ENCODE measurements at places on chromosomes 1 and 21.

DNA sequence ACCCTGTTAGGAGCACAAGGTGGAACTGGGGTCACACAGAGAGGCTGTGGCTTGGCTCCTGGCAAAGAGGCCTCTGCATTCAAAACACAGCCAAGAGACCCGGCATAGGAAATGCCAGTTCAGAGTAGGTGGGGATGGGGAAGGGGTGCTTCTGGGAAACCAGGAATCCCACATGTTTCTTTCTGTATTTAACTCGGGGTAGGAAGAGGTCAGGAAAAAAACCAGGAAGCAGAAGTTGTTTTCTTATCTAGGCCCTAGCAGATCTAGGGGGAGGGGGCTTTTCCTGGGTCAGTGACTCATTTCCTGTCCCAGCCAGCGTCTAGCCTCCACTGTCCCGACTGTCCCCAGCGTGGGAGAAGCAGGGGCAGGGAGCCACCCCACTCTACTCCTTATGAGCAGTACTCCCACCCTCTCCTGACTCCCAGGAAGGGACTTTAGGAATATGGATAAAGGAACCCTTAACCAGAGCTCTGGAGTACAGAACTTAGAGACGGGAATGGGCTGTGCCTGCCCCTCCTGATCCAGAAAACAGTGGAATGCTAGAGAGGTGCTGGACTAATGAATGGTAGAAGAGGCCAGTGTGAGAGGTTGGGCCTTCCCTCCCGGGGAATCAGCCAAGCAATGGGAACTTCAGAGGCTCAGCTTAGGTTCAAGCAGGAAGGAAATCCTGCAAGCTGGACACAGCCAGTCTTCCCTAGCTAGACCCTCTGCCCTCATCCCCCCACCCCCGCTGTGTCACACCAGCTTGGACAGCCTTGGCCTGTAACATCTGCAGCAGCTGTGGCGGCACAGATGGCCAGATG, 5.7 kb downstream of the FHL3 start:
- no peak for DNase-seq

GRCh38 chr1:84735483-84735882, 45.2 kb upstream of the SSX2IP start:
- DNase-seq: no peak

DNA sequence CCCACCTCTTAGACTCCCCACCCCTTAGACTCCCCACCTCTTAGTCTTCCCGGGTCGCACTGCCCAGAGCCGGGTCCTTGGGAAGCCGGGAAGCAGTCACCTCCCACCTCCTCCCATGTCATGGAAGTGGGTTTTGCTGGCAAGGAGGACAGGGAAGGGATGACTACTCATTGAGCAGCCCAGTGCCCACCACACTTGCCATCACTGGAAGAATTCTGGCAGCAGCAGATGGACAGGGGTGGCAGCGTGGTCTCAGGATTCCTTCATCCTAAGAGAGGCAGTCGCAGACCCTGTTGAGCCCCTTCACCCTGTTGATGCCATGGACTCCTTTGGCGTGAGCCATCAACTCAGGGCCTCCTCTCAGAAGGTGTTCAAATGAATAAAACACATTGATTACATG, 140.8 kb downstream of the PGBD5 start:
- no peak for DNase-seq

GRCh38 chr1:2059290-2059953, 9.2 kb downstream of the PRKCZ start:
- no peak for DNase-seq

- no peak for DNase-seq
These were observed 574.3 kb upstream of the USP24 start for GRCh38 chr1:55789466-55789865.

Data from GOT3 (cell line).